Fibroblast of skin of right quadriceps (primary cell): ENCODE measurements at places on chromosomes 3 and 15.
A peak's percentile ranks its signal among the peaks of the same experiment; 100 is the strongest.

- peak; percentile 61 for DNase-seq
Measured at GRCh38 chr3:140290105-140290504, 355.1 kb downstream of the CLSTN2 start.

- DNase-seq: no peak
Measured at GRCh38 chr15:99997112-99997651, 263.9 kb upstream of the LYSMD4 start.

GRCh38 chr3:186786922-186787321, 3.5 kb downstream of the EIF4A2 start:
- no peak for DNase-seq

DNA sequence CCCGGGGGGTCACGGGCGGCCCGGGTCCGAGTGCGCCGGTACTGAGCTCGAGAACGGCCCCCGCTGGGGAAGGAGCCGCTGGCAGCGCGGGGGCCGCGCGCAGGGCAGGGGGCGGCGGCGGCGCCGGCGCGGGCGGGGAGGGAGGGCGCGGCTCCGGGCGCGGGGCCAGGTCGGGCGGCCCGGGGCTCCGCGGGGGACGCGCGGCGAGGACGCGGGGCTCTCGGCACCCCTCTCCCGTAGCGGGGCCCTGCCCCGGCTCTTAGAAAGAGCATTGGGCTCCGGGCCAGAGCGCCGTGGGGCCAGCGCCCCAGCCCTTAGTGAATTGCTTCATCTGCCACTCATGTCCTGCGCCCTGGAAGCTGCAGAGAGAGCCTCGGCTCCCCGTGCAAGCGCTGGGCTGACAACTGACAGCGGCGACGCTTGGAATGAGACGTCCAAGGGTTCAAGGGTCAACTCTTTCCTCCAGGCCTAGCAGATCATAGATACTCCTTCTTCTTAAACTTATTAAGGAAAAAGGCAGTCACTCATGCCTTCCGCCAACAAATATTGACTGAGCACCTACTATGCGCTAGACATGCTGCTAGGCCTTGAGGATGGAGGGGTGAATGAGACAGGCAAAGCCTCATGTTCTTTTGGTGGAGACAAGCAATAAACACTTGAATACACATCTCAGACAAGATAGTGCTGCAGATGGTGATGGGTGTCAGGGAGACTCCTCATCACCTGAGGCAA, 140.8 kb downstream of the SMAD6 start:
- DNase-seq: peak; percentile 49

DNA sequence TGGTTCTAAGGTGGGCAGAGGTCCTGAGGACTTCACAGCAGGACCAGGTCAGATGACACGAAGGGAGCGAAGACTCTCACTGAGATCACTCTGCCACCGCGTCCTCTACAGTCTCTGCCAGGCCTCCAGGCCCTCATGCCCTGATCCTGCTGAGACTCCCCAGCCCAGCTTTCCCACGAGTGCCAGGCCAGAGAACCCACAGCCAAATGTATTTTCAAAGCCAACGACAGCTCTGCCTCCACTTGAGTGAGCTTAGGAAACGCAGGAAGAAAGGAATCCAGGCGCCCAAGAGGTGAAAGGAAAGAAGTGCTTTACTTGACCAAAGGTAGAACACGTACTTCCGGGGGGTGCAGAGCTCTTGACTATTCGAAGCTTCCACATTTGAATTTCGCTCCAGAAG, 275.0 kb downstream of the XXYLT1 start:
- DNase-seq: no peak

DNA sequence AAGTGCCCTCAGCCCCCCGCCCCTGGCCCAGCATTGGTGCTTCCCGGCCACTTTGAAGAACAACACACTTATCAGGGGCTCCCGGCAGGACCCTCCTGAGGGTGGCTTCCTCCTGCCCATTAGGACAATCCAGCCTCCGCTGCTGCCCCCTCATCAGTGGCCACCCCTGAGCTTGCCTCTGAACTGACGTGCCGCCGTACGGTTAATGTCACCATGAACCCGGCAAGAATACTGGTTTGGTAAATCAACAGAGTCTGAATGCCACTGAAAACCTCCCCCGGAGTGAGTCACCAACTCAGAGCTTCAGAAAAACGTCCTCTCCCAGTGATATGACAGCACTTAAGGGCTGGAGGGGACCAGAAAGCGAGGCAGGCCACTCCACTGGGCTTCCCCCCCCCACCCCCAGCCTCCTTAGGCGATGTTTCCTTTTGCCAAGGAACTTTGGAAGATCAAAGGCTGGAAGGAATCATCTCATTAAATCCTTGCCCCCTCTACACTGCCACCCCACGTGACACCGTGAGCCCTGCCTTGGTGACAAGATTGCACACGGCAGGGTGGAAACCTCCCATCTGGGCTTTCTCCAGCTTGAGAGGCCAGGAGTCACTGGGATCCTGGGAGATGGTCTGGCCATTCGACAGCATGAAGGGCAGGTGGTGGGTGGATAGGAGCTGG, 142.1 kb downstream of the NUP210 start:
- no peak for DNase-seq

DNA sequence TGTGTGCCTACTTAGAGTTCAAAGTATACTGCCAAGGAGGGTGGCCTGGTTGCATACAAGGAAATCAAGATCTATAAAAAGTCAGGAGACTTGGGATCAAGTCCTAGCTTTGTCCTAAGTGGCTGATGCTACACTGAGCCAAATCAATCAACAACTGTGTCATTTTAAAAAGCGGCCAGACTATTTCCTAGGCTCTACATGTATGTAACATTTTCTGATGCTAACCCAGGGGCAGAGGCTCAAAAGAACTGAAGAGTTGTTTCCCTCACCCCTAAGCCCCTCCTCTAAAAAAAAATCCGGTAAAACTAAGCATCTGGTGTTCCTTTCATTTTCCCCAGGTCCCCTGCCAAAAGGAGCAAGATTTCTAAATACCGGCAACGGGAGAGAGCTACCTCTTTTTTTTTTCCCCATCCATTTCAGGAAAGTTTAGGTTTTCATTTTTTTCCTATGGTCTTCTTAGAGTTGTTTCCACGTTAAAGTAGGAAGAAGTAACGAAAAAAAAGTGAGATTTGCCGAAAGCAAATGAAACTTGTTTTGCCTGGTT, 18.8 kb upstream of the CHD2 start:
- peak; percentile 18 for DNase-seq

- DNase-seq: no peak
Measured at GRCh38 chr15:63719281-63719680, 114.5 kb downstream of the HERC1 start.

DNA sequence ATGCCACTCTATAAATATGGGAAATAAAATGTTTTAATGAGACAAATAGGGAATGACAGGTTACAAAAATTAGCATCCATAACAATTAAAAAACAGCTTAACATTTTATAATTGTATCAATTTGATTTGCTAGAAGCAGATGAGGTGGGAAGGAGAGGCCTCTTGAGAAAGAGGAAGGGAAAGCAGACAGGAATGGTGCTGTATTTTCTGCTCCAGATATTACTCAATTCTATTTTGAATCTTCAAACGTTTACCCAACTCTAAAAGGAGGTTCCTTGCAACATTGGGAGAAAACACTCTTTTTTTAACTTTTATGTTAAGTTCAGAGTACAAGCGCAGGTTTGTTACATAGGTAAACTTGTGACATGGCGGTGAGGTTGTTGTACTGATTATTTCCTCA, 44.9 kb upstream of the ALDH1A3 start:
- DNase-seq: no peak

- no peak for DNase-seq
Measured at GRCh38 chr15:59249816-59250215, 43.2 kb downstream of the LDHAL6B start.

DNA sequence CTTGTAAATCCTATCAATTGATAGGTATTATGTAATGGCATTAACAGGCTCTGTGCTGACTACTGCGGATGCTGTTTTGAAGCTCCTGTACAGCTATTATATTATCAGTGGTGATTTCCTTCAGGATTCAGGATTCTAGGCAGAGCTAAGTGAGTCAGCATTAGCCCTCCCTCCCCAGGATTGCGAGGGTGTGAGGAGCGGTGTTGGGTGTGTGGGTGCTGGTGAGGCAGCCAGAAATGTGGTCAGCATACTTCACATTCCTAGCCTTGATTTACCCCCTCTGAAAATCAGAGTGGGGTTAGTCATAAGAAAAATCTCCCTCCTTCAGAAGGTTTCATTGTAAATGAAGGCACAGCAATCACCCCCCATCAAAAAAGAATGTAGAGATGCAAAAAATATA, 72.5 kb downstream of the SNTN start:
- peak; percentile 97 for DNase-seq

- peak; percentile 52 for DNase-seq
Measured at GRCh38 chr15:73617301-73617831, 15.8 kb downstream of the NPTN start.

- DNase-seq: peak; percentile 12
Measured at GRCh38 chr15:45126535-45127158, 3.0 kb downstream of the DUOXA1 start.

GRCh38 chr3:55558316-55558715, 71.2 kb upstream of the WNT5A start:
- DNase-seq: peak; percentile 46

DNA sequence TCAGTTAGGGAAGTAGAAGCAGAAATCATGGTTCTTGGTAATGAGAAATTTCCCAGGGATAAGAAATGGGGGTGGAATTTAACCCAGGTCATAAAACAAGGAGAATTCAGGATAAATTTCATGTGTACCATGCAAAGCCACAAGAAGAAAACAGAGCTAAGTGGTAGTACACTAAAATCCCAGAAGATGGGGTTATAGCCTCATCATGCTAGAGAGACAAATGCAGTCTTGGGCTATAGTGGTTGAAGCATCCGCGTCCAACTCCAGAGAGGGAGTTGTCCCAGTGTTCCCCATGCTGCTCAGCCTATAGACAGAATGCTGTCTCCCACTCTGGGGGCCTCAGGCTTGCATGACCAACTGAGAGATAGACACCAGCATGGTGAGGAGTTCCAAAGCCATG, 36.2 kb upstream of the CLRN1 start:
- peak; percentile 61 for DNase-seq

DNA sequence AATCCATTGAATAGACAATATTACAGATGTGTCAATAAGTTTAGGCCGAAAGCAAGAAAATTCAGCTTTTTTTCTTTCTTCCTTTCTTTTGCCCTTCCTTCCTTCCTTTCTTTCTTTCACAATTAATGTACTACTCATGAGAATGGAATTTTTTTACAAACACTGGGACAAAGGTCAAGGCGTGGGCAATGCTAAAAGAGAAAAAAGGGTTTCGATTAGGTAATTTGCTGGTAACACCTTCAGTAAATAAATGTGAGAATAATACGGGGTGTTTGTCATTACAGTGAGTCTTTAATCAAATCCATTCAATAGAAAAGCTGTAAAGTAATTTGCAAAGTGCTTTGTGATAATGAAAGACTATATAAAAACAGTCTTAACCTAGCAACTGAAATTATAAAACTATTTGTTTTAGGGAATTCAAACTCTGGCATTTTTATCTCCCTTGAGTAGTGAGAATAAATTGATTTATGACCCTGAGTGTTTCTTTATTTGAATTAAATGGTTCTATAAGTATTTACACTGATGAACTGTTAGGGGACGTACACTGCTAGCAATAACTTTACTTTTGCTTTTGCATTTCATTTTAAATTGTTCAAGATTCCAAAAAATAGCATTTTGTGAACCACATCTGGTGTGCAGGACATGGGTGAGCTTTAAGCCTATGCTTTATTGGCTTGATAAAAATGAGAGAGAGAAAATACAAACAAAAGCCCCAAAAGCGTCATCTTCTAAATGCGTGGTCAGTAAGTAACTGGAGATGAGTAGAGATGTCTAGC, 104.2 kb upstream of the THRB start:
- peak; percentile 37 for DNase-seq

DNA sequence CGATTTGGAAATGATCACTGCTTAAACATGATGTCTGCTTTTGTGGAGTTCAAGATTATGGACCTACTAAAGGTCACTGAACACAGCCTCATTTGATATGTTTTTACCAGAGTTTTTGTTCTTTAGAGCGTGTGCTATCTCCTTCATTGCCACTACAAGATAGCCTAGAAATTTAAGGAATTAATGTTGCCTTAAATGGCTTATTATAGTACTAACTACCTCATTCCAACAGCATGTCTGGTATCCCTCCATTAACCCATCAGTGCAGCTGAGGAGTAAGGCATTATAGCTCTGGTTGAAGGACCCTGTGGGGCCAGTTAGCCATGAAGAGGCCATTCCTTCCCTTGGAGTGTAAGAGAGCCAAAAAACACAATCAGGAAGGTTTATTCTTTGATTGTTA, 2.3 kb upstream of the FAM43A start:
- DNase-seq: peak; percentile 6

DNA sequence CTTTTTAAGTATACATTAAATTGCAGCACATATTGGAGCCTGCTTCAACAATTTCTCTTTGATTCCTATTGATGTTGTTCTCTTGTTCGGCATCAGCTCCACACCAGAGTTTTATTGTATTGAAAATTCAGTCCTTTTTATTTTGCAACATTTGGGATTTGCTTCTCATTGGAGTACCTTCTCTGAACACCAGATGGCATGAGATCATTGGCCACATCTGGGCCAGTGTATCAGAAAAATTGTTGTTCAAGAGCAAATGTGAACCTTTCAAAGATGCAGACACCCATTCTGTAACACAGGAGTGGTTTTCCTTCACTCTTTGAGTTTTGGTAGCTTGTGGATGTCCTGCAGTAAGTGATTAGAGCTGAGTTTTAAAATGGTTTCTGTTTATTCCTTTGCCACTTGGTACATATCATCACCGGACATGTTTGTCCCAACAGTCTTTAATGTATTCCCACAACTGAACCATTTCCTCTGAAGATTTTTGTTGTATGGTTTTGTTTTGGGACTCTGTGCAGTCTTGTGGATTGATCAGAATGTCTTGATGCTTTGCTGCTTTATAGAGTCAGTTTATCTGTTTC, 96.1 kb downstream of the MCTP2 start:
- peak; percentile 35 for DNase-seq

DNA sequence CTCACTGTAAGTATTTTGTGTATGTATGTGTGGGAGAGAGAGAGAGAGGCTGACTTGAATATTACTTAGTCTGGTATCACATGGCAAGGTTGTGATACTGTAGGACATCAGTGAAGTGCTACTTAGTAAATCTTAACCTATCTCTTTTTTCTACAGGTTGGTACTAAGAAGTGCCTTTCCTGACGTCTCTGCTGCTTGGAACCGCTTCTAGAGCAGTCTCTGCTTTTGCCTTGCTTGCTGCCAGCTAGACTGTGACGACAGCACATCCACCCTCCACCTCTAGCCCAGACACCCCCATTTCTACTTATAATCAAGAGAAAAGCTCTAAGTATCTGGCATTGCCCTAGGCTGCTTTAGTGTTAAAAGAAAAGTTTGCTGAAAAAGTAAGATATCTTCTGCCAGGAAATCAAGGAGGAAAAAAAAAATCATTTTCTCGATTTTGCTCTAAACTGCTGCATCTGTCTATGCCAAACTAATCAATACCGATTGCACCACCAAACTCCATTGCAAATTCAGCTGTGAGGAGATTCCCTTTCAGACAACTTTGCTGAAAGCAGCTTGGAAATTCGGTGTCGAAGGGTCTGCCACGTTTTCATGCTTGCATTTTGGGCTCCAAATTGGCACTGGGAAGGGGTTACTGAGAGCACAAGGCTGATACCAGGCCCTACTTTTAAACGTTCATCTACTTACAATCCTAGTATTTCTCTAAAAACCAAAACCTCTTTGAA, 30.7 kb downstream of the MBNL1 start:
- no peak for DNase-seq
